Lower lobe of right lung (tissue), 2 donors: ENCODE measurements at places on chromosomes 6 and 20. TPM values are rescaled to one million over a fixed set of nuclear protein-coding genes. Genes with fewer than 3 reads are reported as not detected.

GRCh38 chr20:57707849-57708693, 1.7 kb downstream of the PMEPA1 start:
- no peak for DNase-seq

DNA sequence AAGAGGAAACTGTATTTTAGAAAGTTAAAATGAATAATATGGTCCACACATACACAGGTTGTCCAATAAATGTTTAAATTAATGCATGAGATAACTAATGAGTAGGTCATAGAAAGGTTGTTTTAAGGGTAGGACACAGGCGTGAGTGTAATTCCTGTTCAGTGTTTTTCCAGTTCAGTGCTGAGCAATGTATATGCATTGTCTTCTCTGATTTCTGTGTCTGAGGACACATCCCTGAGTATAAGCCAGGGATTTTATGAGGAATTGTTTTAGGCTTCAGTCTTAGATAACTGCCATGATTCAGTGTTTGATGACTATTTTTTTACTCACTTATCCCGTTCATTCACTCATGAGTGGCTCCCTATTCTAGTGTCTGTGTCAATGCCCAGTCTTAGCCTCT, 298.5 kb upstream of the TBX18 start:
- no peak for DNase-seq

DNA sequence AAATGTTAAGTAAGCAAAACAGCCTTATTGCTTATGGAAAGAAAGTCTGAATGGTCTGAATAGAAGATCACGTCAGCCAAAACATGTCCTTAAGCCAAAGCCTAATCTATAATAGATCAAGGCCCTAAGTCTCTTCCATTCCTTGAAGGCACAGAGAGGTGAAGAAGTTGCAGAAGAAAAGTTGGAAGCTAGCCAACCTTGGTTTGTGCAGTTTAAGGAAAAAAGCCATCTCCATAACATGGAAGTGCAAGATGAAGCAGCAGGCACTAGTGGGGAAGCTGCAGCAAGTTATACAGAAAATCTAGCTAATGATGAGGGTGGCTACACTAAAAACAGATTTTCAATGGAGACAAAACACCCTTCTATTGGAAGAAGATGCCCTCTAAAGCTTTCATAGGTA, 29.1 kb downstream of the LRRN4 start:
- no peak for DNase-seq

DNA sequence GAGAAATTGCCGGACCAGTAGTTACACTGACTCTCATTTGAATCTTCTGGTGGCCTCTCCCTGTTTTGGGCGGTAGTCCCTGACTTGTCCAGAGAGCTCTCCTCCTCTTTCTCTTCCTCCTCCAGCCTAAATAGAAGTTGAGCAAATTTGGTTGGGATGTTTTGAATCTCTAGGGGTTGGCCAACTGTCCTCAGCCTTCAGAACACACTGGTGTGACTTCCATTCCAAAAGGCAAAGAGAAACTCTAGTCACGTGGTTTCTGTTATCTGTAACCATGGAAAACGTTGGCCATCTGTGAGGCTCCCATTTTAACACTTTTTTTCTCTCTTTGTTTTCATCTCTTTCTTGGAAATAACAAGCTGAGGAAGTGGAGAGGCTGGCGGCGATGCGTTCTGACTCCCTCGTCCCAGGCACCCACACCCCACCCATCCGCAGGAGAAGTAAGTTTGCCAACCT, 275.3 kb downstream of the TBC1D7 start:
- DNase-seq: no peak

DNA sequence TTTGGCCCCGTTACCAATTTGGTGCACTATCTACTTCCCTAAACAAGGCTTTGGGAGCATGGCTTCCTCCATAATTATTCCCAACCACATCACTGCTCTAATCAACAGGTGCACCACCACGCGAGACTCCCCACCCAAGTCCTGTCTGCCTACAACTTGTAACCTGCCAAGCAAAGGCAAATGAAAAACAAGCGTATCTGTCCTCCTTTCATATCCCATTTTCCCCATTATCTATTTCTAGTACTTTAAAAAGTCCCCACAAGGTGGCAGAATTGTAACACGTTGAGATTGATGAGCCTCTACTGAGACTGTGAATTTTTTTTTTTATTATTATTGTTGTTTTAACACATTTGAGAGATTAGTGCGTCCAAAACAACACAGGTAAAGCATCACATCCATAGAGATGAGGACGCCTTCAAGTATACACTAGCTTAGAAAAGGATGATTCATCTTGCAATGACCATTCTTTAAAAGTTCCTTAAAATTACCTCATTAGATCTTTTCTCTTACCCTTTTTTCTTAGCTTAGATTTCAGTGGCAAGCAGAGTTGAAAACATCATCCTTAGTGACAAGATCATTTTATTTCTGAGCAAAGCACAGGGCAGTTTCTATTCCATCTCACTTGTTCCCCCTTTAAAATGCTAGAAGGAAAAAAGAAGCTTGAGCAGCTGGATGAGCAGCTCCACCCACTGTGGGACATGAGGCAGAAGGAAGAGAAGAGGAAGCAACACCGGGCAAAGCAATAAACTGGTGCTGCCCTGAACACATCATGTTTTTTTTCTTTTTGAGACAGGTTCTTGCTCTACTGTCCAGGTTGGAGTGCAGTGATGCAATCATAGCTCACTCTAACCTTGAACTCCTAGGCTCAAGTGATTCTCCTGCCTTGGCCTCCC, 210.8 kb downstream of the ARHGAP18 start:
- no peak for DNase-seq

DNA sequence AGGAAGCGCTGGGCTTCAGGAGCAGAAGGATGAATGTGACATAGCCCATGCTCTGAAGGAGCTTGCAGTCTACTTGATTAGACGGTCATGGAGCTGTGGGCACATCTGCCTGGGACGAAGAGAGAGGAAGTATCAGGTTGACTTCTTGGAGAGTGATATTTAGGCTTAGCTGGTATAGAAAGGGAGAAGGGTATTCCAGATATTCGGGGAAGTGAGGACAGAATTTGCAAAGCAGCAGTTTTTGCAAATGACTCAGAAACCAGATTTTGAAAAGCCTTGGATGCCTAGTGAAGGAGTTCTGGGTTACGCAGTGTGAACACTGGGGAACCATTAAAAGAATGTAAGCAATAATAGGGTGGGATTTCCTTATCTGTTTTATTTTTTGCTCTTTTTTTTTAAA, 60.7 kb downstream of the EYA4 start:
- DNase-seq: no peak

GRCh38 chr6:7939864-7940228, 29.3 kb upstream of the TXNDC5 start:
- DNase-seq: no peak

DNA sequence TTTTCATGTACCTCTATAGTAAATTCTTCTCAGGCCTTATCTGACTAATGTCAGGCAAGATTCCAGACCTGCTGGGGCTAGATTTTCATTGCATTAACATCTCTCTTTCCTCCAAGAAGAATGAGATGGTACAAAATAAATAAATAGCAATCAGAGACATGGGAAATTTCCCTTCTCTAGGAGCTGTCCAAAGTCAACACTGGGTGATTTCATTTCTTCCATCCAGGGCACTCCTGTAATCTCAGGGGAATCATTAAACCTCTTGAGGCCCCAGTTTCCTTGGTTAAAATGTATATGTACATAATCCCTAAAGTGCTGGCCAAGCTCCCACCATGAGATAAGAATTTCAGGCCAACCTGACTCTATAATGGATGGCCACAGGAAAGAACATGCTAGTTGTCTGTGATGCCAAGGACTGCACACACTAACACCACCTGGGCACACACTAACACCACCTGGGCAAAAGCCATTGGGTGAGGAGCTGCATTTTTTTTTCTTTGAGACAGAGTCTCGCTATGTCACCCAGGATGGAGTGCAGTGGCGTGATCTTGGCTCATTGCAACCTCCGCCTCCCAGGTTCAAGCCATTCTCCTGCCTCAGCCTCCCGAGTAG, 912 bp downstream of the IL17F start:
- DNase-seq: no peak

The RBM38 gene
- total RNA-seq: 15.5 TPM

The RIPPLY2 gene
- not detected for total RNA-seq

The DDX43 gene
- 1.9 TPM for total RNA-seq

The PTK6 gene
- 4.2 TPM for total RNA-seq

The PRDM1 gene
- 13.9 TPM for total RNA-seq

The GABRR2 gene
- total RNA-seq: 1.2 TPM
